ENCODE measurements at places on chromosomes 12 and 14.

GRCh38 chr14:63454863-63455622 is 88.1 kb downstream of the PPP2R5E start:
- no peak for DNase-seq

DNA sequence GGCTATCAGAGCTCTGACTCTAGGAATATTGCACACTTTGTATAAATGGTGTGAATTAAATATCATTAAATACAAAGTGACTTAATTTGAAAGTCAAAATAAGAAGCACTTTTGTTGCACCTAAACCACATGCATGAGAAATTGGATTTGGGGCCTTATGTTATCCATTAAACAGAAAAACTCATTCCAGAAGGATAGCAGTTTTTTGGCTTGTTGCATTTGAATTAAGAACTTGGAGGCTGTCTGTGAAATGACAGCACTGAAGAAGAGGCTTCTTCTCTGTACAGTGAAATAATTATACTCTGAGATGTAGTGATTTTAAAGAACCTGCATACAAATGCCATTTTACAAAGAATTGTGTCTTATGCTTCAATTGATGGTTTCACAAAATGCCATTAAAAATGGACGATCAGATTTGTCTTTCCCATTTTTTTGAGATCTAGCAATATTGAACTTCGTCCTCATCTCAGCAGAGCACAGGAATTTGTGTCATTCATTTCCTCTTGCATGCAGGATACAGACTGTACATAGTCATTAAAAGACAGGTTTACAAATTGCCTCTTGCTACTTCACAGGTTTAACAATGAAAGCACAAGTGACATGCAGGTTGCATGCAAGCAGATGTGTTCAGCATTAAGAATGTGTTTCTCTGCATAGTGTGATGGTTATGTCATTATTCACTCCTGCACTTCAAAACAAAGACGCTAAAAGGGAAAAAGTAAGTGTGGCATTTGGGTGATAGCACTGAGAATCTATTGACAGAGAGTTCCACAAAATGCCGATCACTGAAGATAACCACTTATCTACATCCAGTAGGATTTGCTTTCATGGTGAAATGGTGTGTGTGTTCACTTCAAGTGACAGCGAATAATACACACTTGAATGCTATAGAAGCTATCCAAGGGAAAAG is 35.9 kb upstream of the PYGL start:
- DNase-seq, result no peak

DNA sequence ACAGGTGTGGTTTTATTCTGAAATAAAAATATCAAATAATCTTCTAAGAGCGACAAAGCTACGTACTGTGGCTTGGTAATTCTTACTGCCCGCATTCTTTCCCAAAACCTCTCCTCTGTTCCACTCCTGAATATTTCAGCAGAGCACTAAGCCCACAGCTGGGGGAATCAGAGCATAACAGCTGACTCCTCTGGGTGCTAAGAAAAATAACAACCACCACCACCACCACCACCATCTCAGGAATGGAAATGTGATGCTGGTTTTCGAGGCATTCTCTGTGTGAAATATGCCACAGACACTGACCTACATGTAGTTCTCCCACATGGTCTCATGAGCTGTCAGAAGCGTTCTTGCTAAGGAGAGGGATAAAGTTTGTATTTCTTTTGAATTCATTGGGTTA is 183.7 kb downstream of the BMP4 start:
- DNase-seq, result no peak

DNA sequence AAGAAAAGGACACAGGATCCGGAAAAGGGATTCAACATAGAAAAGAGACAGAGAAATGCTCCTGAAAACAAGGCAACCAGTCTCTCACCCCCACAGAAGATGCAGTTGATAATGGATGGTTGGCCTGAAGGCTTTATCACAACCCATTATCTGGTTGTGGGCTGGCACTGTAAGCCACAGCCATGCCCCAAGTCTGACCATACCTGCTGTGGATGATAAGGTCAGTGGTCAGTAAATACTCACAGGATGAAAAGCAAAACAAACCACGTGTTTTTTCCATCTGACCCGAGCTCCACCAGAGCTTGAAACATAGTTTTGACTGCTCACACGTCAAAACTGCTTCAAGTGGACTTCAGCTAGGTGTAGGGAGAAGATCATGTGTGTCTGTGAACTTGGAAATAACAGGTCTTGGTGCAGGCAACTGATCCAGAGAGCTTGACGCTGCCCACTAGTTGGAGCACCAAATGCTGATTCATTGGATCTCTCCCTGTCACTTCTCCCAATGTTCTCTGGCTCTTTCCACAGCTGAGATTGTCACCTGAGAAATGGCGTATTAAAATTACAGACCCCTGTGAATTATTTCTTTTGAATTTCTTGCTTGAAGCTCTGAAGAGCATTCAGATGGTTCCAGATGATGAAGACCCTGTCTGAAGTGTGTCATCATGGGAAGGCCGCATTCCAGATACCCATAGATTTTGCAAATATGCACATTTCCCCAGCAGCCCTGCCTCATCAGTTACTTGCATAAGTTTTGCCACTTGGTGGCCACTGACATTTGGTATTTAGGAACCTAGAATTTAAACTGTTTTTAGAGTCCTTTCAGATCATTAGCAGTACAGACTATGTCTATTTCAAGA is 8.5 kb downstream of the TMEM233 start:
- DNase-seq, result no peak

GRCh38 chr12:18148961-18149360 is 59.0 kb upstream of the RERGL start:
- no peak for DNase-seq

DNA sequence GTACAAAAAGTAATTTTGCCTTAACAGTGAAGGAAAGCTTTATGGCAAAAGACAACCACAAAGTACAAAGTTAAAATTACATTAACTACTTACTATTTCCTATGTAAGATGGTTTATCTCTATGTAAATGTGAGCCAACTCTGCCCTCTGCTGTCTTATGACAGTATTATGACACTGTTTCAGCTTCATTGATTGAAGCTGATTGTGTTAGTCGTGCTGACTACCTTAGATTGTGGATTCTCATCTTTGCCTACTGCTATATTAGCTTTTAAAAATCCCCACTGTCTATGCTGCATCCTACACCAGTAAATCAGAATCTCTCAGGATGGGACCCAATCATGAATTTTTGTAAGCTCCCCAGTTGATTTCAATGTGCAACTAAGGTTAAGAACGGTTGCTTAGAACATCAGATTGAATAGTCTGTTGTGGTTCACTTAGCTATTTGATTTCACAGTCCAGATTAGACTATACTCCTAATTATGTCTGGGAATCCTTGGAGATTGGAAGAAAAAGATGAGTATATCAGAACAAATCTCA is 12.2 kb upstream of the SPTB start:
- no peak for DNase-seq

- DNase-seq, result peak; percentile 42
Observed at GRCh38 chr14:69129264-69129880, 23.5 kb downstream of the DCAF5 start.

DNA sequence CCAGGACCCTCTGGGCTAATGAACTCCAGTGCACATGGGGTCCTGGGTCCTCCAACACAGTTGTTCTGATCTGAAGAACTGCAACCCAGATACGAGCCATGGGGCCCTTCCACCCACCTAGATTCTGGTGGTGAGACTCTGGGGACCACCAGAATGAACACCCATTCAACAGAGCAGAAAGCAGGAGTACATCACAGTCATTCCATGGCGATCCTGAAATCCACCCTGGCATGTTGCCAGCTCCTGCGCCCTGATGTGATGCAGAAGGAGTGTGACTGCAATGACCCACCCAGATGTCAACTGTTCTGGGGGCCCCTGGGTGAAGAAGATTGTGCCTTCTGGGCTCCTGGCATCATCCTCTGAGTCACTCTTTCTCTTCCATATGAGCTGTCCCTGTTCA is 211.6 kb downstream of the KIF26A start:
- no peak for DNase-seq

- DNase-seq, result no peak
Observed at GRCh38 chr14:56046996-56047395, 71.2 kb upstream of the PELI2 start.

DNA sequence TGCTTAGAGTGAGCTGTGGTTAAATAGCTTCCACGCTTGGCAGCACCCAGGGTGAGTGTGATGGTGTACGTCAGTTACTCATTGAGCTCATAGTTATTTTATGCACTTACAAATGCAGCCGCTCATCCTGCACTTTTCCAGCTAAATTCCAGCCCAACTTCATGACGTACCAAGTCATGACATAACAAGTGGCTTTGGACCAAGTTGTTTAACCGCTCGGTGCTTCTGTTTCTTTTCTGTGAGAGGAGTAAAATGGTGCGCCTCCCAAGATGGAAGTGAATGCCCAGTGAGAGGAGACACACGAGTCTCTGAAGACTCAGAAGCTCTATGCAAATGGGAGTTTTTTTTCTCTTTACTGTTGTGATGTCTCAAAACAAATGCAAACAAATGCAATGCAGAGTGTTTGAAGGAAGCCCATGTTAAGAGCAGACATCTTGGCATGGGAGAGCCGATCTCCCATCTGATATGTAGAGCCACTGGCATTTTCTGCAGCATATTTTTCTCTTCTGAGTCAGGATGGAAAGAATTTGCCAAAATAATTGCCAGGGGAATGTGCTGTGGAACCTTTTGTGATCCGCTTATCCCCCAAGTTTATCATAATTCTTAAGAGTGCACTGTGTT is 72.2 kb downstream of the FBXW8 start:
- DNase-seq, result no peak

DNA sequence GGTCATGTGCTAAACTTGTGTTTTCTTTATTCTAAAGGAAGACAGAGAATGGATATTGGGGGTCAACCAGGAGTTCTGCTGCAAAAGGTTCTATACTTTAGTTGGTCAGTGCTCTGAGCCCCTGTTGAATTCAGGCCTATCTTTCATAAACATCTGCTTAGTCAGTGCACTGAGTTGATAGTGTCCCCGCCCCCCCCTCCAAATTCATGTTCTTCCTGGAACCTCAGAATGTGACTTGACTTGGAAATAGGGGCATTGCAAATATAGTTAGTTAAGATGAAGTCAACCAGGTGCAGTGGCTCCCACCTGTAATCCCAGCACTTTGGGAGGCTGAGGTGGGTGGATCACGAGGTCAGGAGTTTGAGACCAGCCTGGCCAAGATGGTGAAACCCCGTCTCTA is 23.3 kb downstream of the CHST11 start:
- no peak for DNase-seq

- peak; percentile 82 for DNase-seq
Observed at GRCh38 chr12:124771462-124772288, 92.0 kb downstream of the SCARB1 start.

DNA sequence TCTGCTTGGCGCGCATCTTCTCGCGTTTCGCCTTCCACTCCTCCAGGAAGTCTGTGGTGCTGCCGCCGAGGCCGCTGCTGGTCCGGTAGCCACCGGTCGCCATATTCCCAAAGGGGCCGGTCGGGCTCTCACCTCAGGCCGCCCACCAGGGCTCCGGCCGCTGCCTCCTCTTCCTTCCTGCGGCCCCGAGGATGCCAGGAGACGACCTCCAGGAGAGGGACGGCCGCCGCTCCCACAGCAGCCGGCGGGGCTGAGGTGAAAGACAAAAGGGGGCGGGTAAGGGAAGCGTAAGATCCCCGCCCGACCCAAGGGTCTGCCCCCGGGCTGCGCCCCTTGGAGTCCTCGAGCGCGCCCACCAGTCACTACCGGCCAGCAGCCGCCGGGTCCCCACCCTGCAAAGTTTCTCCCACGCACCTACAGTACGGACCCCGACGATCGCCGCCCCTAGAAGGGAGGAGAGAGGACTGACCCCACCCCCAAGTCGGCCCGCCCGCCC is 574 bp downstream of the PAWR start:
- peak; percentile 3 for DNase-seq

DNA sequence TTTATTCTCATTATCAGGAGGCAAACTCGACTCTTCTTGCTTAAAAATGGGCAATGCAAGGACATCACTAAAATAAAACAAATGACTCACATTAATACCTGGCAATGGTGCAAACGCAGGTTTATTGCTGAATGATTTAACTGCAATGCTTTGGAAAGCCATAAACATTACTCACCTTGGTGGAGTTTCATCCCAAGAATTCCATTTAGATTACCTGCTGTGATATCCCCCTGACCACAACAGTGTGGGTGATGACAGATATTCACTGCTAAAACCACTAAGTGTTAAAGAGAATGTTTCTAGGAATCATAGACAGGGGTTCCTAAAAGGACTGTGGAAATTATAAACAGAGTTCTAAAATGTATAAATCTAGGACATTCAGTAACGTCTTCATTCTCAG is 35.3 kb upstream of the CSRNP2 start:
- DNase-seq, result no peak

GRCh38 chr12:29591140-29592020 is 93.9 kb upstream of the OVCH1 start:
- no peak for DNase-seq

- DNase-seq, result no peak
Observed at GRCh38 chr12:42761086-42761485, 171.5 kb upstream of the PRICKLE1 start.

All from activated T-cell treated with anti-CD3 and anti-CD28 coated beads for 48 hours (primary cell).